ENCODE measurements at places on chromosomes 2 and 18. TPM values are rescaled to one million over a fixed set of nuclear protein-coding genes. Genes with fewer than 3 reads are reported as not detected.

STPG4 gene
- total RNA-seq = not detected

TTR gene
- not detected for total RNA-seq

TMEM214 gene
- total RNA-seq = 56.1 TPM

IL36B gene
- not detected for total RNA-seq

RPRM gene
- 1.4 TPM for total RNA-seq

OR6B2 gene
- not detected for total RNA-seq

REL gene
- total RNA-seq = 8.9 TPM

C2orf68 gene
- total RNA-seq = 26.6 TPM

THSD7B gene
- under 0.01 TPM for total RNA-seq

LAMA1 gene
- not detected for total RNA-seq

FANCL gene
- total RNA-seq = 18.3 TPM

ANKRD36B gene
- 22.7 TPM for total RNA-seq

ADD2 gene
- total RNA-seq = 16.0 TPM

ICA1L gene
- total RNA-seq = 1.3 TPM
